ENCODE measurements at places on chromosomes 11 and 22. TPM values are rescaled to one million over a fixed set of nuclear protein-coding genes. Genes with fewer than 3 reads are reported as not detected.
A peak's percentile ranks its signal among the peaks of the same experiment; 100 is the strongest.

GRCh38 chr22:32202539-32203180 is 2.2 kb downstream of the RFPL2 start:
- peak; percentile 78 for DNase-seq

GRCh38 chr11:65637794-65638419 is at the start of gene SIPA1:
Gene SIPA1 (plus strand): TSS chr11:65638101. CDS start chr11:65640922, 2,821 bp downstream.
- DNase-seq = peak; percentile 86

DNA sequence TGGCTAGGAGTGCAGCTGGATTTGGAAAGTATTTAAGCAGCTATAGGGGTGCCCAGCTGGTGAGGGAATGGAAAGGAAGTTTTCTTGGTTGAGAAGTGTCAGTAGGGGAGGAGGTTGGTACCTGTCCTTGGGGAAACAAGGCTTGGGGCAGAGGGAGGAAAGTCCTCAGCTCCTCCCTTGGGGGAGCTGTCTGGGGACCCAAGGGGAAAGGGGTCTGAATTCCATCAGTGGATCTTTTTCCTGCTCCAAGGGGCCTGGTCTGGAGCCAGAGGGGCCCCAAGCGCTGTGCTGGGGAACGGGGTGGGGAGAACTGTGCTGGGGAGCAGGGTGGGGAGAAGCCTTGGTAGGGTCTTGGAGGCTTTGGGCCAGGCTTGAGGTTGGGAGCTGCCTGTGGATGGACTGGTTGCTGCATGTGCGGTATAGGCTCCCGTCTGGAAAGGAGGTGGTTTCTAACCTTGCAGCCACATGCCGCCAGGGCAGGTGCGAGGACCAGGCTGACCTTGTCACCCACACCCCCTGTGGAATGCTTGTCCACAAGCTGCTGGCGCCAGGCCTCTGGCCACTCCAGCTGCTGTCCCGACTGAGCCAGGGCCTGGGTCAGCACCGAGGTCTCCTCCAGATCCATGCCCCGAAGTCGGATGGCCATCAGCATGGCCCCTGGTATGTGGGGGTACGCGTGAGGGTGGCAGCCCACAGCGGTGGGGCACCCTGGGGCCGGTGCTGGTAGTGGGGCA is 963 bp downstream of the TYMP start:
- DNase-seq = peak; percentile 54

Gene FAM180B
- total RNA-seq = 2.8 TPM

Gene KCNQ1OT1
- 2.5 TPM for total RNA-seq

Gene TMEM41B
- total RNA-seq = 49.3 TPM

Data from myocyte (in vitro differentiated cells).